AG09319 (cell line): ENCODE measurements at places on chromosomes 1 and 21.

GRCh38 chr1:12709696-12710095 lies 6.2 kb upstream of the AADACL3 start:
- DNase-seq, result no peak

GRCh38 chr1:63148825-63149645 lies 173.3 kb upstream of the FOXD3 start:
- DNase-seq, result no peak

GRCh38 chr1:212623603-212624002 lies 15.0 kb downstream of the ATF3 start:
- DNase-seq, result no peak

GRCh38 chr21:26684889-26685288 lies 111.8 kb upstream of the CYYR1 start:
- no peak for DNase-seq

GRCh38 chr21:15730484-15731242 lies 881 bp downstream of the USP25 start:
- DNase-seq, result no peak

DNA sequence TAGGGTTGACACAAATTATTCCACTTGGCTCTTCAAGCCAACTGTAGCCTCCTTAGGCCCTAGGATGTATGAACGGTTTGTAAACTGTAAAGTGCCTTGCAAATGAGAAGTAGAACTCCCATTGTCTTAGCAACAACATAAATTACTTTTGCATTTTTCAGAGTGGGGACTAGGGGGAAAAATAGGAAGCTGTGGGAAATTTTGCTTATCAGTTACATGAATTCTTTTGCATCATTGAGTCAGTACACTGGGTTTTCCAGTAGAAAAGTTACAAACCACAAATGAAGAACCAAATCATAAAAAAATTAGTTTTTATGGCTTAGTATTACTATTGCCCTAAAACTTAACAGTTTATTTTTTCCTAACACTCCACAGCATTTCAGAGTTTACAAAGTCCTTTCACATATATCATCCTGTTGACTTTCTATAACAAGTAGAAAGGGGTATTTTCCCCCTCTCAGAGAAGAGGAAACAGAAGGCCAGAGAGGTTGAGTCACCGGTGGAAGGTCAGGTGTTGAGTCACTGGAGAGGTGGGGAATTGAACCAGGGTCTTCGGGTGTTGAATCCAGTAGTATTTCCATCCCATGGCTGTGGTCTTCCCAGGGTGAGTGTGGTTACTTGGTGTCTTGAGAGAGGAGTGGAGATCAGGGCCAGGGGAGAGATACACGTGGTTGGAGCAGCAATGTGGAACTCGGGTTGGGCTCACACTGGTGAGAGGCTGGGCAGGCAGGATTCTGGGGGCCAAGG lies 71.9 kb upstream of the USP24 start:
- DNase-seq, result no peak

DNA sequence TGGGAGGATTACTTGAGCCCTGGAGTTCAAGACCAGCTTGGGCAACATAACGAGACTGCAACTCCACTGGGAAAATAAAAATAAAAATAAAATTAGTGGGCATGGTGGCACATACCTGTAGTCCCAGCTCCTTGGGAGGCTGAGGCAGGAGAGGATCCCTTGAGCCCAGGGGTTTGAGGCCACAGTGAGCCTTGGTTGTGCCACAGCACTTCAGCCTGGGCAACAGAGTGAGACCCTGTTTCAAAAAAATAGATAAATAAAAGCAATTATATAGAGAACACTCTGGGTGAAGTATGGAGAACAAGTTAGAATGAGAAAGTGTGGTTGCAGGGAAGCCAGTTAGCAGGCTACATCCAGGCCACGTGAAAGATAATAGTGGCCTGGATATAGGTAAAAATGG lies 25.7 kb downstream of the CXADR start:
- no peak for DNase-seq

- DNase-seq, result no peak
Measured at GRCh38 chr1:209646558-209646957, 5.7 kb downstream of the LAMB3 start.

DNA sequence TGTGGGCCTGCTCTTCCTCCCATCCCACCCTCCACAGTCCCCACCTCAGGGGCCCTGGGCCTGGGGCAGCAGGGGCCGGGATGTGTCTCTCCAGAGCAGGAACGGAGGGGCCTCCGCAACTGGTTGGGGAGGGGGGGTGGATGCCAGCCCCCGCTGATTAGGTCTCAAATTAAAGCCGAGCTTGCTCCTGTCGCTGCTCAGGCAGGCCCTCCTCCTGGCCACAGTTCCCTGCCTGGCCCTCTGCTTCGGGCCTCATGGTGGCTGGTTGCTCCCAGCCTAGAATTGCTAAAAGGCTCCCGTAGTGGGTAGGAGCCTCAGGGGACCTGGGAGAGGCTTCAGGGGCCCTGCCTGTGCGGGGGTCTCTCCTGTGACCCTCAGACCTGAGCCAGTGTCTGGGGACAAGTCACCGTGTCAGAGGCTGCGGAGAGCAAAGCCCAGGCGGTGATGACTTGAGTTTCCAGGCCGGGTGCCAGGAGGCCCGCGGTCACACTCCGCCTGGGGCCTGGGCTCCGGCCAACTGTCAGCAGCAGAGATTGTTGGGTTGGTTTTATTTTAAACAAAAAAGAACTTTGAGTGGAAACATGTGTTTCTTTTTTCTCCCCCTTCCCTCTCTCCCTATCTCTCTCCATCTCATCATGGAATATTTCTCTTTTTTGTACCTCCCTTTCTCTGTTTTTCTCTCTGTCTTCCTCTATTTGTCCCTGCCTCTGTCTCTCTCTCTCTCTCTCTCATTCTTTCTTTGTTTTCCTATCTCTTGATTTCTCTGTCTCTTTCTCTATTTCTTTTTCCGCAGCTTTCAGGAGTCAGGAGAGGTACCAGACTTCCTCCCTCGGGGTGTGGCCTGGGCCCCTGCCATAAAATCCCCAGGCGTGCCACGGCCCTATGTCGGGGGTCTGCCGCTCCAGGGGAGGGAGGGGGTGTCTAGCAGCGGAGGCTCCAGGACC lies 20.0 kb upstream of the EPHA2 start:
- DNase-seq, result peak; percentile 80

GRCh38 chr1:5351366-5351765 lies 640.9 kb downstream of the NPHP4 start:
- no peak for DNase-seq

DNA sequence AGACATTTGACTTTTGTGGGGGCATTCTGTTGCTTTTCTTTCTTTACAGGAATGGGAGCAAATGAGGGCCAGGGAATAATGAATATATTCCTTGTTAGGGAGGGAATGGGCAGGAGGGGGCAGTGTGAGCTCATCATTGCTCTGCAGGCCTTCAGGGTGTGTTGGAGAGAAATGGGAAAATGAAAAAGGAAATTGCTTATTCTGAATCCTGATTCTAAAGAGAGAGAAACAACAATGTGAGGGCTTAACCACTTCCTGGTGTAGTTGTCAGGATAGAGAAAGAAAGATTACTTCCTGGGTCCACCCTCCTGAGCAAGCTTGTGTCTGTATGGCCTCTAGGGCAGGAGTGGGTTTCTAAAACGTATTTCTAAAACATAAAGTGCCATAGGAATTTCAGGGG lies 28.3 kb downstream of the VANGL2 start:
- DNase-seq, result no peak
